ENCODE measurements at places on chromosomes 5 and 9.

- no peak for DNase-seq
These were observed 33.3 kb downstream of the OSMR start for GRCh38 chr5:38879078-38879460.

DNA sequence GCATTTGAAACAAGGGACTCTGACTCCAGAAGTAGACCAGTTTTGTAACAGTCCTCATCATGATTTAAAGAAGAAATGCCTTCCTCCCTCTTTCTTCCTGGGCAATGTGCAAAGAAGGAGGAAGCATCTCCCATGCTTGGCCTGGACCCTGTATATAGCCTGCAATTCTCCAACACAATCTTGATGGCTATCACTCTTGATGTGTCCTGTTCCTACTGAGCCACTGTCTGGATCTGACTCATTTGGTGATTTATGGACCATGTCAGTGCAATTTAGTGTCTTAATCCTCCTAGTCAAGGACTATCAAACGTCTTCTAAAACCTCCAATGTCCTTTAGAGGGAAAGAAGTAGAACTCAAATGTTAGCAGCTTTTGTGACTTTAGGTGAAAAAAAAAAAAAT is 697.3 kb downstream of the TLR4 start:
- no peak for DNase-seq

DNA sequence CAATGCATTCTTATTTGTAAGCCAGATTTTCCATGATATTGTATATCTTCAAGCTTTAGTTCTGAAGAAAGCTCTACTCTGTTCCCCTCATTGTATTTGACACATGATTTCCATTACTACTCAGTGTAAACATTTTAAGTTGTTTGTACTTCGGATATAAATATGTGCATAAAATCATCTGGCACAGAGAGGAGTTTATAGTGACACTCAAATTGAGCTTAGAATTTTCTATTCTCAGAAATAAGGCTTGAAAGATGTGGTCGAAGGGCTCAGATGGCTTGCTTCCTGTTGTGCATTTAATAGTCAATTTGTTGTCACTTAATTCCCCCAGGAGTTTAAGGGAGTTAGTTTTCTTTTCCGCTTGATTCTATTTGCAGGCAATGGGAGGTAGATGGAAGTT is 88.8 kb downstream of the PPIC start:
- DNase-seq = no peak

GRCh38 chr5:65263321-65263720 is 218.4 kb downstream of the ADAMTS6 start:
- DNase-seq = no peak

DNA sequence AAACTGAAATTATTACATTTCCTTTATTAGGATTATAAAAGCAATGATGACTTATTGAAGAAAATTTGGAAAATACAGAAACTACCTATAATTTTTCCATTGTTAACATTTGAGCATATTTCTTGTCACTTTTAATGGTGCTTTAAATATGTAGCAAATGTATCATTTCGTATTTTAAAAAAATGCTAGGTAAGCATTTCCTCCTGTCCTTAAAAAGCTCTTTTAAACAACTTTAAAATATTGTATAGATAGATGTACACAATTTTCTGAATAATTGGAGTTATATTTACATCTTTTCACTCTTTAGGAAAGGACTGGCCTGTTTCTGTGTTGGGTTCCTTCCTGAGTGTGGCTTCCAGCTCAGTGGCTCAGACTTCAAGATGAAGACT is 15.6 kb downstream of the TENT4A start:
- no peak for DNase-seq

- no peak for DNase-seq
These were observed 148.1 kb upstream of the DMRT1 start for GRCh38 chr9:693201-694091.

GRCh38 chr9:137242269-137243203 is 1.4 kb downstream of the TUBB4B start:
- no peak for DNase-seq

DNA sequence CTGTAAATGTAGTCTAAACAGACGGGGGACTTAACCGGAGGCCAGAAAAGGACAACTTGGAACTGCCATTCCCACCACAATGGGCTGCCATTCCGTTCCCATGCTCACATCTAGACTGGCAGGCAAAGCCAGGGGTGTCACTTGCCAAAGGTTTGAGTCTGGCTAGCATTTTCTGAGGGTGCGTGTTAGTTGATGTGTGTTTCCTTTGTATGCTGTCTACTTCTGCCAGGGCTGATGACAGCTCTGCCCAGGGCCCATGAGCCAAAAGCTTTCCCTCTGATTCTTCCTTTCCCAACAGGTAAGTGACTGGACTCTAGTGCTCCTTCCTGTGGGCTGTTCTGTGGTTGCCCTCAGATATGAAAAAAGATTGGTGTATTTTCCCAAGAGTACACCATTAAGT is 68.0 kb downstream of the ZNF608 start:
- DNase-seq = no peak

DNA sequence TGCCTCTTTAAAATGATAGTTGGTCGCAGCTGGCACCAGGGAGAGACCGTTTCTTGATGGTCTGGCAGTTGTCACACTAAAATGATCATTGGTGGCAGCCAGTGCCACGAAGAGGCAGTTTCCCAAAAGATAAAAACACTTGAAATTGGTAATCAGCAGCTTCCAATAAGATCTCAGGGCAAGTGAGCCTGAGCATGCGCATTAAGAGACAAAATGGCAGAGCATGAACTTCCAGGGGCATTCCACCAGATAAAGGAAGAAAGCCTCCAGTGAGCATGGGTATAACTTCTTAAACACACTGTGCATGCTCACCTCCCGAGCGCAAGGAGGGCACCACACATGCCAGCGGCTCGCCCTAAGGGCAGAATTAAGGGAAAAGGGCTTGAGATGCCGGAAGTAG is 1594.2 kb upstream of the CDH9 start:
- no peak for DNase-seq

GRCh38 chr9:77977210-77977611 is 54.4 kb downstream of the GNAQ start:
- peak; percentile 21 for DNase-seq

GRCh38 chr9:109143881-109144562 is 23.0 kb downstream of the FRRS1L start:
- DNase-seq = no peak

DNA sequence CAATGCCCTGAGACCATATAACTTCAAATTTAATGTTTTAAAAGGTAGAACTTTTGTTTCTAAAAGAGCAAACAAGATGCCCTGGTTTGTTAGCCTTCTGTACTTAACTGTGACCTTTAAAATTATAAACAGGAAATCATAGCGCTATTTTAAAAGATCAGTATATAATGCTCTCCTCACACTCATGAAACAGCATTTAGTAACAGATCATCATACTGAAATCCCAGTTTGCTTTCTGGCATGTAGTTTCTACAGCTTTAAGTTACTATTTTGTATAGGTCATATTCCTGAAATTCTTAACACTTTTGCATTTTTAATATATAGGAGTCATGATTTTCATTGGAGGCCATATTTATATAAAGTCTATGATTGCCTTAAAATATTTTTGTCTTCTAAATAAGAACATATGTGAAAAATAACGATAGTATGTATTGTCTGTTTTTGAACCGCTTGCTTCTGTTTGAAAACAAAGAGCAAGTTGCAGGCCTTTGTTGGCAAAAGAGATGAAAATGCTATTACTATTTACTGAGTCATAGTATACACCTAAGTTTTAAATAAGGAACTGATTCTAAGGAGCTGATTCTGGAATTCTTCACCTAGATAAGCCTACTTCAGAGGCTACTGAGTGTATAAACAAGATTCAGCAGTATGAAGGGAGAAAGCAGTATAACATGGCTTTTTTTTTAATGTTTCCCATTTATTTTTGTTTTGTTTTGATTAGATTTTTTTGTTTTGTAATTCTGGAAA is 20.5 kb downstream of the SRFBP1 start:
- DNase-seq = no peak

DNA sequence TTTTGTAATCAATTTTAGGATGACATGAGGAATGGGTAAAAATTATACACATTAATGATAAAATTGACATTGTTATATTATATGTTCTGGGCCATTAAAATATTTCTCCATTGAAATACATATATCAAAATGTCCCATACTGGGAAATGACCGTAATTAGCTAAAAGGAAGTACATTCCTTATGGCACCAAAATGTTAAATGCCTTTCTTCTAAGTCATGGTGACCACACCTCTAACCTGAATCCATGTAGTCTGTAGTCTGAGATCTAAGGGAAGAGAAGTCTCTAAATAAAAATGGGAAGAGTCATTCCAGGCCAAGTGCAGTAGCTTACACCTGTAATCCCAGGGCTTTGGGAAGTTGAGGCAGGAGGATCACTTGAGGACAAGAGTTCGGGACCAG is 10.0 kb upstream of the GDA start:
- no peak for DNase-seq

DNA sequence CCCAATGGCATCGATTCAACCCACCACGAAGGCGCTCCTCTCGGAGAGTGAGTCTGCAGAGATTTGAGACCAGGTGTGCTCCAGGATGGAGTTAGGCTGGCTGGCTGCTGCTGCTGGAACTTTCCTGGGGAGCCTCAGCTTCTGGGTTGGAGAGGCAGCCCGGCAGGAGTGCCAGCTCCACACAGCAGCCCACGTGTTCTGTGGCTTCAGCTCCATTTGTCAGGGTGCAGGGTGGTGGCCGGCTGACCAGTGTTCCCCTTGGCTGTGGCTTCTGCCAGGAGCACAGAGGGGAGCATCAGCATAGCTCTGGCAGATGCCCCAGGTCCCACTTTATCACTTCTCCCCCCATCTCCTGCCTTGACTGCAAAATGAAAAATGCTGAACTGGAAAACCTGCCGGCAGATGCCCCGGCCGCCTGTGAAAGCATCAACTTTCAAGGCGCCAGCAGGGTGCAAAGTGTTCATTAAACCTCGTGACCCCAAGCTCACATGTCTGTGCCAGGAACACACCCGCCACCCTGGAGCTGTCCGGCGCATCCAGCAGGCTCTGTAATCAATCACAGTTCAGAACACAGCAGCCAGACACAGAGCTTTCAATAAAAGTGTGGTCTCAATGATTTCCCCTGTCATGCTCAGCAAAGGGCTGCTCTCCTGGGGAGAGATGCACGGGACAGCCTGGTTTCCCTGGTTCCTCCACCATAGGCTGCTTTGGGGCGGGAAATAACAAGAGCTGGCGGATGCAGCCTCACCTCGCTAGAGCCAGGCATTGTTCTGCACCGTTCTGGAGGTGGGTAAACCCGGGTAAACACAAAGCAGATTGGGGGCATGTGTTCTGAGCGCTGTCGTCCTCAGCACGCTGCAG is 53.2 kb downstream of the TRIP13 start:
- no peak for DNase-seq

DNA sequence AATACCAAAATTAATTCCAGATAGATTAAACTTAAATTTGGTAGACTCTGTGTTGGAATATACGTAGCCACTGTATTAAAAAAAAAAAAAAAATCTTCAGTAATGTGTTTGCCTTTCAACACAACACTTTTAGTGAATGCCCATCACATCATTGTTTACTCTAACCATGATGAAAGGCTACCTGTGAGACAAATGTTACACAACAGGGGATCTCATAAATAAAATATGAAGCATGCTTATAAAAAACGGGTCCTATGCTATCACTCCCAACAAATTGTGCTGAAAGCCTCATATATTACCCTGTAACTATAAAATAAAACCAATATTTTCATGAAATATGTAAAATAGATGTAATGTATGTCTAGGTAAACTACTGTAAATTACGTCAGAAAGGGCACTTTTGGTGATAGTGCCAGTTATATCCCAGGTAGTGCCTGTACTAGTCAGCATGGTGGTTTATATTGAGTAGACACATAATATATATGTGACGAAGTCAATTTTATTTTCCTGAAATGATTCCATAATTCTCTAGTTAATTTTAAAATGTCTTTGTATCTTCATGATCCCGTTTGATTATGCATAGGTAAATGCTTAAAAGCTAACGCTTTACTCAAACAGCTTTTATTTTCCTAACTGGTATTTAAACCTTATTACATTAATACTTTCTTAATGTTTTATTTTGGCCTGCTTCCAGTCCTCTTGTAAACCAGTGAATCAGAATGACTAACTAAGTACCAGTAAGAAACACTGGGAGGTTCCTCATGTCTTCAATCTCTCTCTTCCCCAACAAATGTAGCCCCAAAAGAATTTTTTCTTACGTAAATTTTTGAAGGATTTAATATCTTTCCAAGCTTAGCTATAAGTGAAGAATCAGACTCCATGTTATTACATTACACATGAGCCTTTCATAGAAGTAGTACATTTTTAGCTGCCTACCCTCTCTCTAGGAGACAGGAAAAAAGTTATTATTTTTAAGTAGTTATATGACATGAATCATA is 420.3 kb downstream of the GABRG2 start:
- no peak for DNase-seq

DNA sequence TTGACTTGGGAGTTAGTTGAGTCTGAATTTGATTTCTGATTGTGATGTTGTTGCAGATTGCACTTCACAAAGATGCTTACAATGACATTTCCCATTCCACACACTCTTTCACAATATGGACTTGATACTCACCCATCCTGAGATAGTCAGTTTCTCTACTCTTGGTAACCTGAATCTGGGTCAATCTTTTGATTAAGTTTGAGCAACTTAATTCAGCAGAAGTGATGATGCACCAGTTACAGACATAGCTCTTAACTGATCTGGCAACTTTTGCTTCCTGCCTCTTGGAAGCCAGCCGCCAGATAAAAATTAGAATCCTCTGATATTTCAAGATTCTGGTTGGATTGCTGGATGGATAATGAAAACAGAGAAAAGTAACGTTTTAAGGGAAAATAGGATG is 79.7 kb upstream of the OSMR start:
- DNase-seq = no peak

- DNase-seq = no peak
These were observed 251.7 kb downstream of the DENND1A start for GRCh38 chr9:123678038-123678877.

- DNase-seq = no peak
These were observed 129.7 kb downstream of the GOLPH3 start for GRCh38 chr5:32044434-32044833.

DNA sequence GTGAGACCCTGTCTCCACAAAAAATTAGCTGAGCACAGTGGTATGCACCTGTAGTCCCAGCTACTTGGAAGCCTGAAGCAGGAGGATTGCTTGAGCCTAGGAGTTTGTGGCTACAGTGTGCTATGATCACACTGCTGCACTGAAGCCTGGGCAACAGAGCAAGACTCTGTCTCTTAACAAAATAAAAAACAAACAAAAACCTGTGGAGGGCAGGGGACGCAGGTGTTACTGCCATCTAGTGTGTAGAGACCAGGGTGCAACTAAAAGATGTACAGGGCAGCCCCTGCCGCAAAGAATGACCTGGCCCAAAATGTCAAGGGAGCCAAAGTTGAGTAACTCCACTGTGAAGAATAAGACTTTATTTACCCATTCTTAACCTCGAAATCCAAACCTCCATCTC is 27.1 kb downstream of the ASPN start:
- no peak for DNase-seq

DNA sequence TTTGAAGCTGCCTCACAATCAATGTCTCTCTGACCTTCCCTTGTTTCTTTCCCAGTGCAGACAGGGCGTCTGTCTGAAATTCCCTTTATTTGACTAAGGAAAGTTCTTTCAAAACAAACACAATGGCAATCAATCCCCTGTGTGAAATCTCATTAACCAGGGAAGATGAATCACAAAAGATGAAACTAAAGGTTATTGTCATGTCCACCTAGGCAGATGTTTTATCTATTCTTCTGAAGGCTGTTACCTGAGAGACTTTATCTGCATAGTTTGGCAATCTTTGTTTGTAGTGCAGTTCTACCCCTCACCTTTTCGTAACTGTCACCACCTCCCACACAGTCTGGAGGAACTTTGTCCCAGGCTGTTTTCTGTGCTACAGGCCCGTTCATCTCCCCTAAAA is 217.5 kb upstream of the RIOK2 start:
- no peak for DNase-seq
